ENCODE measurements at places on chromosomes 4 and X.

DNA sequence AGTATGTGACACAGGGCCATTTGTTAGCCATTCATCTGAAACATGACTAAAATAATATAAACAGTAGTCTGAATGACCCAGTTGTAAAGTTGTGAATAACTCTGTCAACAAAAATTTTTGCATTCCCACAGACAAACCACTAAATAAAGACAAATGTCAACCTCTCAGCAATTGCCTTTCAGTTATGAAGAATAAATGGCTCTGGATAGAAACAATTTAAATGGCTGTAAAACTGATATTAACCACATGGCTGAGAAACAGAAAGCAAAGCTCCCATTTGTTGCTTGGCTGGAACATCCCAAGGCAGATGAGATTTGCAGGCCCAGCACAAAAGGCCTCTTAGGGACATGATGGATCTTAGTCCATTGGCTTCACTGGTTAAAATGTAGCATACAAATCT, 296.3 kb downstream of the GALNTL6 start:
- DNase-seq: no peak

DNA sequence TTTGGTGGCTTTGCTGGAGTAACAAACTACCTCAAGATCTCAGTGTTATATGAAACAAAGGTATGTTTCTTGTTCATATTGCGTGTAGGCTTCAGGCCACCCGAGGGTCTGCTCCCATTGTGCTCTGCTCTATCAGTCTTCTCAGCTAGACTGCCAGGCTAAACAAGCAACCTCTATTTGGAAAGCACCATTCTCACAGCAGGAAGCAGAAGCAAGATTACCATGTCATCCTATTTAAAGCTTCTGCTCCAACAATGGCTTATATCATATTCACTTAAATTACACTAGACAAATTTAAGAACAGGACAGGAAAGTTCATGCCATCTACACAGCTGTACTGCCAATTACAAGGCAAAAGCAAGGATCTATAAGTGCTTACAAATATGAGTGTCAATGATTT, 385.8 kb downstream of the PPARGC1A start:
- DNase-seq: no peak

- no peak for DNase-seq
Observed at GRCh38 chrX:71228063-71228642, 5.1 kb downstream of the GJB1 start.

DNA sequence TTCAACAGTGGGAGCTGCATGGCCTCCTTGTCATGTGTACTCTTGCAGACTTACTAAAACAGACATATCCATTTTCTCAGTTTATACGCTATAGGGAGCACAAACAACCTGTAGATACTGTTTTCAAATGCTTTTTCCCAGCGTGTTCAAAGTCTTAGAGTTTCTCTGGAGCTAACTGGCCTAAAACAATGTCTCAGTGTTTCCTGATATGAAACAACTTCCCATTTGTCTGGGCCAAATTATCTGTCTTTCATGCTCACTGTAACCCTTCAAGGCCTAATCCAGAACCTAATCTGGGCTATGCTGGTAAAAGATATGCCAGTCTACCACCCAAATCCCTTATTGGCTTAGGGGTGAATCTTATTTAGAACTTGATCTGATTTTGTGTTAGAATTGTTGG, 38.8 kb downstream of the RAB40A start:
- DNase-seq: no peak

DNA sequence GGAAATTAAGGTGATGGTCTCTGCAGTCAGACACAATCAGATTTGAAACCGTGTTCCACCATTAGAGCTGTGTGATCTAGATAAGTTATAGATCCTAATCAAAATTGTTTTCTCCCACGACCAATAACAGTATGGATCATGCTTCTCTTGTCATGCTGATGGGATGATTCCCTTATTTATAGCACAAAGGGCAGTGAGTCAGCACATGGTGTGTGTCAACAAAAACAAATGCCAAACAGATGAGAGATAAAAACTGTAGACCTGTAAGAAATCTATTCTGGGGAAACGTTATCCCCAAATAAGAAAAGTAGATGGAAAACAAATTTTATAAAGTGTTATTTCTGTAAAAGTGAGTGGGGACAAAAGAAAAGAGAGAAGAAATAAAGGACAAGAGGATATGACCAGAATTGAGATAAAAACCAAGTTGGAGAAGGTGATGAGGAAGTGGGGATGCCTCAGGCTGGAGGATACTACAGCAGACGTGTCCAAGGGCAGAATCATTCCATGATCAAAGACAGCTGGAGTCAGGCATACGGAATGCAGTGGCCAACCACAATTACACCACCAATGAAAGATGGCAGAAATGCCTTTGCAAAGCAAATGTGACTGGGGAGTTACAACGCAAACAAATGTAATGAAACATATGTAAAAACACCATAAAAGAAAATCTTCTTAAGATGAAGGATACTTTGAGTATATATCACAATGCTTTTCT, 377.8 kb upstream of the PRKX start:
- DNase-seq: no peak

- DNase-seq: no peak
Observed at GRCh38 chr4:124943145-124943889, 230.8 kb upstream of the ANKRD50 start.

DNA sequence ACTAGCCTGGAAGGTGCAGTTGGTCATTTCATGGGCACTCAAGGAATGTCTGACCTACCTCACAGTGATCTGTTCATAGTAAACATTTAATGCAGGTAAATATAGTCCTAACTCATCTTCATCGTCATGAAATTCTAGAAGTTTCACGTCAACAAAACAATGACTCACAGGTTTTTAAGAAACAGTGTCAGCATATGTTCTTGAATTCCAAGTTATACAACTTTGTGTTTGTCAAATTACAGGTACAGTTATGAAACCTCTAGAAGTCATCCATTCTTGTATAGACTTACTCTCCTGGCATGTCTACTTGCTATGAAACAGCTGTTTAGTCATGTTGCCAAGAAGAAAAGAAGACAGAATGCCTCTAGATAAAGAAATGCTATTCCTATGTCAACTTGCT, 46.6 kb downstream of the AFM start:
- no peak for DNase-seq

- DNase-seq: no peak
Observed at GRCh38 chr4:159401791-159402380, 299.0 kb downstream of the RAPGEF2 start.

All from CD4-positive, alpha-beta T cell (primary cell).